ENCODE measurements at places on chromosomes 4 and X. TPM values are rescaled to one million over a fixed set of nuclear protein-coding genes. Genes with fewer than 3 reads are reported as not detected.

Gene CPZ
- 1.2 TPM for total RNA-seq

Gene CFP
- 1.1 TPM for total RNA-seq

DNA sequence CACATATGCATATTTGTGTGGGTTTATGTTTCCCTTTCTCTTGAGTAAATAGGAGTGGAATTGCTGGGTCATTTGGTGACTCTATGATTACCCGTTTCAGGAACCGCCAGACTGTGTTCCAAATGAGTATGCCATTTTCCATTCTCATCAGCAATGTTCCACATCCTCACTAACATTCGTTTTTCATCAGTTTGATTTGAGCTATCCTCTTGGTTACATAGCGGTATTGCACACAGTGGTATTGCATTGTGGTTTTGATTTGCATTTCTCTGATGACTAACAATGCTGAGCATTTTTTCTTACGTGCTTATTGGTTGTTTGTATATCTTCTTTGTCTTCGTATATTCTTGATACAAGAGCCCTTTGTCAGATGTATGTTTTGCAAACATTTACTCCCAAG is 218.0 kb upstream of the AMOT start:
- no peak for DNase-seq

GRCh38 chr4:26356081-26356501 is 35.3 kb downstream of the RBPJ start:
- DNase-seq, result no peak

DNA sequence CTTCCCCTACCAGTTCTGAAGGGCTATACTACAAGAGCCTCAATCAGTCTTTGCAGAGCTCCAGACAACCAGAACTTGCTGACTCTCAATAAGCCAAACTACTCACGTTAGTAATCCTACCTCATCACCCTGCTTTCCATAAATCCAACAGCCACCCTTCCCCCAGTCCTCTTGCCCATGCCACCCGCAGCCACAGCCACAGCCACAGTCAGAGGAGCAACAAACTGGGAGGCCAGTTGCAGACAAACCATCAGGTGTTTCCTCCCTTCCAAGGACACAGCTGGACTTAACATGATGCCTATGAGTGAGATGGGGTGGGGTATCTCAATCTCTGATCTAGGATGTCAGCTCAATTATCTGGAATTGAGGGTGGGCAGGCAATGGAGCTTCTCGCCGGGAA is 1.0 kb downstream of the GABRA3 start:
- DNase-seq, result no peak

DNA sequence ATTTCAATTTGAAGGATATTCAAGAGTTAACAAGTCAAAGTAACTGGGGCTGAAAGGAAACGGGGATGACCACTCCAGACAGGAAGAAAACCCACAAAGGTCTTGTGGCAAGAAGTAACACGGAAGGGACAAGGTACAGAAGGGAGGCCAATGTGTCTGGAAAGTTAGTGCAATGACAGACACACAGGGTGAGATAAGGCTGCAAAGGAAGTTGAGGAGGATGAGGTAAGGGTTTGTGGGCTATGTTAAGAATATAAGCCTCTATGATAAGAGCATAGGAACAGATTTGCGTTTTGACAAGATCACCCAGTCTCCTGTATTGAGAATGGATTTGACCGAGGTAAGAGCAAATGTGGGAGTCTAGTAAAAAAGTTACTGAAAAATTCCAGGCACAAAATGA is 21.9 kb upstream of the EMCN start:
- DNase-seq, result no peak

- no peak for DNase-seq
Observed at GRCh38 chr4:4368809-4369580, 17.9 kb upstream of the NSG1 start.

All from colonic mucosa (tissue), 4 donors.